Bronchial smooth muscle cell (primary cell): ENCODE measurements at places on chromosomes 12 and 14. TPM values are rescaled to one million over a fixed set of nuclear protein-coding genes. Genes with fewer than 3 reads are reported as not detected.

The RERGL gene
- not detected in 2 replicates for total RNA-seq

The EEA1 gene
- total RNA-seq = 12.3 and 20.6 TPM in 2 replicates

The SDSL gene
- total RNA-seq = 8.2 and 14.2 TPM in 2 replicates

The MYH6 gene
- not detected in 2 replicates for total RNA-seq

The ZNF10 gene
- total RNA-seq = 7.7 and 10.4 TPM in 2 replicates

The PSMB11 gene
- 0.09 TPM in 1 of 2 replicates, not detected in the other for total RNA-seq

The RPL6 gene
- total RNA-seq = 405 and 732 TPM in 2 replicates

The PPP4R4 gene
- 0.34 and 1.9 TPM in 2 replicates for total RNA-seq

The SLC10A1 gene
- total RNA-seq = not detected in 2 replicates

The MIPOL1 gene
- total RNA-seq = 9.1 and 10.2 TPM in 2 replicates

The KRT79 gene
- not detected in 2 replicates for total RNA-seq

The OR6C2 gene
- total RNA-seq = not detected in 2 replicates

The IL26 gene
- not detected in 2 replicates for total RNA-seq

The SLC8A3 gene
- total RNA-seq = under 0.01 TPM in 1 of 2 replicates, not detected in the other

The STXBP6 gene
- 3.9 and 7.6 TPM in 2 replicates for total RNA-seq

The TAS2R14 gene
- 1.7 and 2.0 TPM in 2 replicates for total RNA-seq

The VWF gene
- 0.69 and 0.79 TPM in 2 replicates for total RNA-seq

The PSMD9 gene
- 85.6 and 145 TPM in 2 replicates for total RNA-seq

The DHRS7 gene
- total RNA-seq = 129 and 130 TPM in 2 replicates

The SERPINA5 gene
- under 0.01 and 0.09 TPM in 2 replicates for total RNA-seq

The OR6C65 gene
- not detected in 2 replicates for total RNA-seq

The GYS2 gene
- not detected in 2 replicates for total RNA-seq

The KRT8 gene
- 0.95 and 1.5 TPM in 2 replicates for total RNA-seq

The RNASE7 gene
- total RNA-seq = not detected in 2 replicates

The TXNRD1 gene
- total RNA-seq = 472 and 577 TPM in 2 replicates
